ENCODE measurements at places on chromosomes 6 and 20.

DNA sequence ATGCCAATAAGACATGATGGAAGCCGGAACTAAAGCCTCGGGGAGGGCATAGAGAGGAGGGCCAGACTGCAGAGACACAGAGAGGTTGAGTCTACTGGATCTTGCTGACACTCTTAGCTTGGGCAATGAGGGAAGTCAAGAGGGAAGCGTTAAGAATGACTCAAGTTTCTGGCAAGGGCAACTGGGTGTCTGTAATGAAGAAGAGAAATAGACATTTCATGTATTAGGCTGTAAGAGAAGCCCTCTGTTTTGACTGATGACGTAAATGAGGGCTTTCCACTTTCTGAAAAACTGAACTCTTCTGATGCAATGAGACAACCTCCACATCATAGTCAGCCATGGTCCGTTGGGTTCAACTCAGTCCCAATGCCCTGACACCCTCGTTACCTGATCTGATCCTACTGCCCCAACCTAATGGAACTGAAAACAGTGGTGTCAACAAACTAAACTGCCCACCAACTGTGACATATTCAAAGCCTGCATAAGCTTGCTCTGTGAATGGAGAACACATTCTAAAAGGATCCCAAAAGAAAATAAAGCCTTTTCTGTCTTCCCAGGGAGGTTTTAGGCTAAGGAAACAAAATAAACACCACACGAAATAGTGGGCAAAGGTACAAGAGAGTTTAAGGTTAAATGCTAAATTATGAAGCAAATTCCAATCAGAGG is 45.8 kb upstream of the PNRC1 start:
- DNase-seq = peak; percentile 51

DNA sequence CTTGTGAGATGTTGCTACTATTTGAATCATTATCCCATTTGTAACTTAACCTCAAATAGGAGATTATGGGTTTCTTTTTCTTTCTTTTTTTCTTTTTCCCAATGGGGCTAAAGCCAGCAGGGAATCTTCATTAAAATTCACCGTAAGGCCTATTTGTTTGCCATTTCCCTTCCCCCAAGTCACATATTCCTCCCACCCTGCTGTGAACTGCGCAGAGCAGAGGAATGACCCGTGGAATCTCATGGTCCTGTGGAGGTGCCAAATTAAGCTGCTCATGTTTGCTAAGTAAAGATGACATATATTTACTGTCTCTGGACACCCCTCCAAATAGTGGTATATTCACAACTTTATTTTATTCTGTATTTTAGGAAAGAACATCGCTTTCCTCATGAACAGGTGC is 699.3 kb downstream of the RNF144B start:
- no peak for DNase-seq

DNA sequence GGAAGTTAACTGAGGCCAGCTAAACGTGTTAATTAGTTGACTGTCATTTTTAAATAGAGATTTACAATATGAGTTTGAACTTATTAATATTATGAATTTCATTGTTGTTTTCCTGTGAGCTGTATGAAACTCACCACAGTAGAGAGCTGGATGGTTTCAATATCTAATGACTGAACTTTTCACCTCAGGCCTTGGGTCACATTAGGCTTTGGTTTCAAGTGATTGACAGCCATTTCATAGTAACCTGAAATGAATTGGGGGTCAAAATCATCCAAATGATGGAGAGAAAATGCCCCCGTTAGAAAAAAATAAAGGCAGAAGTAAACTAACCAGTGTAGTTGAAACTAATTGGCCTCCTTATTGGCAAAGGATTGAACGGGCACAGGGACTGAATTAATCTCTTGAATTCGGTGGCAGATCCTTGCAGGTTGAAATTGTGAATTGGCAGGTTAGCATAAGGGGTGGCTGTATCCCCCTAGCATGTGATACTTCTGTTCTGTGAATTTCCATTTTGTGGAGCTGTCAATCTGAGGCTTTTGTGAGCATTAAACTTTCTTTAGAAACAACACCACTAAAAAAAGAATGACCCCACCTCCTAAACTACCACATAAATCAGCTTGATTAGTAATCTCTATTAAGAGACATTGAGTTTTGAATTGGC is 155.1 kb upstream of the MMS22L start:
- no peak for DNase-seq

DNA sequence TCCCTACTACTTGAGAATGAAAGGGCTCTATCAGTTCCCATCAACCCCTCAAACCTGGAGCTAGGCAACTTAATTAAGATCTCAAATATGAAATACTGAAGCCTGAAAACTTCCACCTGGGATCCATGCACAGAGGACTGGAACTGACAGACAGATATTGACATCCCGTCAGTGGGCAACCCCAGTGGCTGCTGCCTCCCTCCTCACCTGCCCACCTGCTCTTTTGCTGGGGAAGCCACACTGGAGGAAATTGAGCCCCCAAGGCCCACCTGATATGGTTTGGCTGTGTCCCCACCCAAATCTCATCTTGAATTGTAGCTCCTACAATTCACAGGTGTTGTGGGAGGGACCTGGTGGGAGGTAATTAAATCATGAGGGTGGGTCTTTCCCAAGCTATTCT is 192.8 kb downstream of the LRFN2 start:
- no peak for DNase-seq

DNA sequence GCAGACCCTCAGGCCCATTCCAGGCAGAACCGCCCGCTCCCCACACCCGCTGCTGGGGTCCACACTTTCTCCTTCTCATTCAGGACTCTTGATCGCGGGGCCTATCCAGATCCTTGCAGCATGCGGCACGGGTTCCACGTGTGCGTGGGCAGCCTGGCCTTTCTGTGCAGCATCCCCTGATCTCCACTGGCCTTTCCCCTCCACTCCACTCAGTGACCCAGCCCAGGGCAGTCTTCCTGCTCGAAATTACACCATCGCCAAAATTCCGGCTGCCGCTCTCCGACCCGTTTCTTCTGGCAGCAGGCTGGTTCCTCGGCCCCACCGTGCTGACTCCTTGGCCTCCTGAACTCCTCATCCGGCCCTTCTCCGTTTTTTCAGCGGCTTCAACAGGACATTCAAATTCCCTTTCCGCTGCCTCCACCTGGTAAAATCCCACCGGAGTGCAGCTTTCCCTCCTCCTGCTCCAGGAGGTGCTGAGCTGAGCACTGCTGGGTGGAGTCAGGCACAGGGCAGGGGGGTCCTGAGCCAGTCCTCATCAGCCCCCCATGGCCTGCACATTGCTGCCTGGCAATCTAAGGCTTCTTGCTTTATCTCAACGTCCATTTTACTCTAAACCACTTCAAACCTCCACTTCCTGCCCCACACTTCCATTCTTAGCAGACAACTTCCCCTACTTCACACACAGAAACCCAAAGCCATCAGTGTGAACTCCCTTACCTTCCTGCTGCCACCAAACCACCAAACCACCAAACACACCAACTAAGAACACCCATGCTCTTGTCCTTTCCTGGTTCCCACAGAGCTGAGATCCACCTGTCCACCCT is 9.0 kb downstream of the SFT2D1 start:
- no peak for DNase-seq

DNA sequence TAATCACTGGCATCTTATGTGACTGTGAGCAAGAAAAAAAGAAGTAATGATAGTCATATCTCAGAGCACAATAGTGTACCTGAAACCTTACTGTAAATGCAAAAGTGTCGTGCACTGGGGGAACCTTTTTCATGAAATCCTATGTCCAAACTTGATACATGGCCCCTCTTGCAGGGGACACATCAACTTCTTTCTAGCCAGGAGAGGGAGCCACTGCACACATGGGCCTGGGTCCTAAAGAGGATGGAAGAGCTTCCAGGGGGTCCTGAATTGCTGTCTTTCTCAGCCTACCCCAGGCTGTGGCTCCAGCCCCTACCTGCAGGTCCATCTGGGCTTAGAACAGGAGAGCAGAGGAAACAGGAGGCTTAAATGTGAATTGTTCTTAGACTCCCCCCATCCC is 165.7 kb downstream of the SOD2 start:
- DNase-seq = no peak

DNA sequence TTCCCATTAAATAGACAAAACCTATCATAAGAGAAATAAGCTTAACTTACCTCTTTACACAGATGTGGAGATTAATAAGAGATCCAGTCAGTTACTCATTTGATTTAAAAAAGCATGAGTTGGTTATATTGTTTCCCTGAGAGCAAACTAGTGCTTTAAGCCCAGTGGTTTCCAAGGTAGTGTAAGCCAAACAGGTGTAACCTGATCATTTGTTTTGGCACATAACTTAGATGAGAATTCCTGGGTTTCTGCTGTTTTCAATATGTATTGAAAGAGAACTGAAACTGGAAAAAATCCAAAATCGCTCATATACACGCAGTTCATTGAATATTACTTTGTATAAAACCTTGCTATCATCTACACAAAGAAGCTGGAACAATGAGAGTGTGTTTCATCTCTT is 30.5 kb upstream of the SMIM8 start:
- no peak for DNase-seq

- peak; percentile 64 for DNase-seq
These were observed 684 bp downstream of the ZNFX1 start for GRCh38 chr20:49276961-49277785.

DNA sequence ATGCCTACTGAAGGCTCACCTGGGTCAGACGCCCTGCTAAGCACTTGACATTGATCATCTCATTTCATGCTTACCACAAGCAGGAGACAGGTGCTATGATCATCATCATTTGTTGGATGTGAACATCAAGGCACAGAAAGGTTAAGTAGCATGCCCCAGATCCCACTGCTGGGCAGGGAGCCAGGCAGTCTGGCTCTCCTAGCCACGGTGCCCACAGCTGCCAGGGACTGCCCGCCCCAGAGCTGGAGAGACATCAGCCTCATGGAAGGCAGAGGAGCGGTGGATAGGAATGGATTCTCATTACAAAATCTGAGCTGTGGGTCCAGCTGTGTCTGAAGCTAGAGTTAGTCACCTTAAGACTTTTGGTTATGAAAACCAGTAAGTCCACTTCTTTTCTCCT is 3.6 kb downstream of the SULF2 start:
- DNase-seq = no peak

DNA sequence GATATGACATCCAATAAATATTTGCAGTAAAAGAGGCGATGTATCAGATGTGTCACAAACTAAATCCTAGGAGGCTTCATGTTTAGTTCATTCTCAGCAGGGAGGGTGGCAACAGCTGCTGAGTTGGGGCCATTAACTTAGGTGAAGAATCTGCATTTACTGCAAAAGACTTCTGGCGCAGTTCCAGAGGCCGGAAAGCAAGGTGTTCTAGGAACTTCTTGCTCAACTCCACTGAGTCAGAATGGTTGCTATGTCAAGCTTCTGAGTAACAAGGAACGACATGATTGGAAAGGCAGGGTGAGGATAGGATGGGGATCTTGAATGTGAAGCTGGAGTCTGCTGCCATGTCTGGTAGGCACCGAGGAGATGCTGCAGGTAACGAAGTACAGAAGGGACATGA is 11.7 kb downstream of the ADNP start:
- DNase-seq = peak; percentile 64

DNA sequence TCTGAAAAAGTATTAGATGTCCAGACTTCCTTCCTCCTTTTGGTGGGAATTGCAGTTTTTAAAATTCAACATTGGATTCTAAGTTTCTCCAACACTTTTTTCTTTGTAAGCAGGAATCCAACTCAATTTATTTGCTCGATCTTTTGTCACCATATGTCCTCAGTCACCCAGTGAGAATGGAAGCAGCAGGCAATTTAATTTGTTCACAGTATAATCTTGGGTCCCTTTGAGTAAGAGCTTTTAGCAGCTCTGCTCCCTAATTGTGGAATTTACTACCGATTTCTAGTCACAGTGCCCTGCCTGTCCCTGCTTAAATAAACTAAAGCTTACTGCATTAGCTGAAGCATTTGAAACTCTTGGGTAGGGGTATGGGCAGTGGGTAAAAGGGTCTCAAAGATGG is 98.6 kb downstream of the BTBD3 start:
- no peak for DNase-seq

DNA sequence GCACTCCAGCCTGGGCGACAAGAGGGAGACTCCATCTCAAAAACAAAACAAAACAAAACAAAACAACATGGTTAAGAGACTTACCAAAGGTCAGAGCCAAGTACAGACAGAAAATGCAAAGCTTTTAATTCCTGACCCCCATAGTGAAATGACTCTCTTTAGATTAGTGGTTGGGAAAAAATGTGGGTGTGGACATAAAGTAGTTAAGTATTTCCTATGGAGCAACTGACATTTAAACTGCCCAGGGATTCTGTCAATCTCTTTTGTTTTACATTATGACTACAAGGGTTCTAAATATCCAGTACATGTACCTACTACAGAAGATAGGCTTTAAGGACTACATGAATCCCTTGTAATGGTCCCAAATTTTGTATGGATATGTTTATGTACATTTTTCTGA is 75.1 kb downstream of the IRAK1BP1 start:
- DNase-seq = no peak

GRCh38 chr20:36214684-36215256 is 21.5 kb upstream of the AAR2 start:
- no peak for DNase-seq

GRCh38 chr6:4413073-4413472 is 277.7 kb upstream of the ECI2 start:
- DNase-seq = no peak

Measured in lower lobe of right lung (tissue), 2 donors.